Common myeloid progenitor, CD34-positive (primary cell): ENCODE measurements at places on chromosomes 4 and X.

DNA sequence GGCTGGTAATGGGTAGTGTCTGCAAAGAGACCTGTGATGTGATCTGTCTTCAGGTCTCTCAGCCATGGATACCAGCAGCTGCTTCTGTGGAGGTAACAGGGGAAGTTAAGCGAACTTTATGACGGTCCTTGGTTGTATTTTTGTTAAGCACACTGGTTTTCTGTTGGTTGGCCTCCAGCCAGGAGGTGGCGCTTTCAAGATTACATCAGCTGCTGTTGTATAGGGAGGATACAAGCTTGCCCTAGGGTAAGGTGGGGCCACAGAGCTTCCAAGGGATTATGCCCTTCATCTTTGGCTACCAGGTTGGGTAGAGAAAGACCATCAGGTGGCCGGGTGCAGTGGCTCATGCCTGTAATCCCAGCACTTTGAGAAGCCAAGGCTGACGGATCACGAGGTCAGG lies 834.2 kb upstream of the GALNTL6 start:
- no peak overlapping the region for H3K27ac ChIP-seq
- no peak overlapping the region for H3K4me3 ChIP-seq

- H3K4me3 ChIP-seq, result no peak overlapping the region
- no peaks in the 10 kb centered on the region for H3K36me3 ChIP-seq
- no peaks in the 10 kb centered on the region for H3K27me3 ChIP-seq
- no peak for DNase-seq
- no peak overlapping the region for H3K27ac ChIP-seq
These were observed 20.0 kb upstream of the AADAT start for GRCh38 chr4:170109586-170110284.

DNA sequence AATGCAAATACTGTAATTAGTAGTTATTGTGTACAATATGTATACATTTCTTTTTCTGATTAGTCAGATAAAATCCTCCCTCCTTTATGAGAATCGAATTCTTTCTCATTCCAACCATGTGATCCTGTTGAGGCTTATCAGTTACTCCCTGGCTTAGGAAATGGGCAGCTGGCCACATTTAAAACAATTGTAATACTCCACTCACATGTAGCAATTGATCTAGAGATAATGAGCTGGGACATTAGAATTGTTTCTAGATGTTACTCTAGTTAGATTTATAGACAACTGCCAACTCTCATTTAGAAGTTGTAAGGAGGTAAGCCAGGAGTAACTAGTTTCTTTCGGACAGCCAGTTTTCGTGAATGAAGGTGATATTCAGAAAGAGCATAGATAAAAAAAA lies 859.3 kb upstream of the AADAT start:
- no peaks in the 10 kb centered on the region for H3K4me1 ChIP-seq
- H3K27ac ChIP-seq, result no peak overlapping the region
- H3K36me3 ChIP-seq, result no peaks in the 10 kb centered on the region
- no peaks in the 10 kb centered on the region for H3K27me3 ChIP-seq

DNA sequence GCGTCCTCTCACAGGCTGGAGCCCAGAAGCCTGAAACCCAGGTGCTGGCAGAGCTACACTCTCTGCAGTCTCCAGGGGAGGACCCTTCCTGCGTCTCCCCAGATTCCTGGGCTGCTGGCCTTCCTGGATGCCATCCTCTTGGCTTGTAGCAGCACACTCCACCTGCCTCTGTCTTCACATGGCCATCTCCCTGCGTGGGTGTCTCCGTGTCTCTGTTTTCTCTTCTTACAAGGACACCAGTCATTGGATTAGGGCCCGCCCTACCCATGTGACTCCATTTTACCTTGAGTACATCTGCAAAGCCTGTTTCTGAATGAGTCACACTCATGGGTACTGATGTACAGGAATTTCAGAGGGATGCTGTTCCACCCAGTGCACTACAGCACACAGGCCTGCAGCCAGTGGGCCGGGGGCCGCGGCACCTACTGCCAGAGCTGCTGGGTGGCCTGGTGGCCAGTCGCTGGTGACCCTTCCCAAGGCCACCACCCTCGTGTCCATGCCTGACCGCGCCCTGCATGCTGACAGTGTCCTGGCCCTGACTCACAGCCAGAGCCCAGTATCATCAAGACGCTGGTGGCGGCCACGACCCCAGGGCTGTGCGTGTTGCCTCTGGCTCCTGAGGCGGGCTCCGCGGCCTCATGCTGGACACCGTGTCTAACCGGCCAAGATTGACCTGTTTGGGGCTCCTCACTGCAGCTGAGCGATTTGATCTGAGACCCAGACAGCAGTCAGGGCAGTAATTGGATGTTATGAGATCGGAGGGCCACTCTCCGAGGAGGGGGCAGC lies 63.6 kb upstream of the NKX1-1 start:
- peaks cover 5% of the 10 kb centered on the region for H3K4me1 ChIP-seq
- H3K27me3 ChIP-seq, result no peaks in the 10 kb centered on the region
- H3K4me3 ChIP-seq, result no peak overlapping the region
- DNase-seq, result no peak

DNA sequence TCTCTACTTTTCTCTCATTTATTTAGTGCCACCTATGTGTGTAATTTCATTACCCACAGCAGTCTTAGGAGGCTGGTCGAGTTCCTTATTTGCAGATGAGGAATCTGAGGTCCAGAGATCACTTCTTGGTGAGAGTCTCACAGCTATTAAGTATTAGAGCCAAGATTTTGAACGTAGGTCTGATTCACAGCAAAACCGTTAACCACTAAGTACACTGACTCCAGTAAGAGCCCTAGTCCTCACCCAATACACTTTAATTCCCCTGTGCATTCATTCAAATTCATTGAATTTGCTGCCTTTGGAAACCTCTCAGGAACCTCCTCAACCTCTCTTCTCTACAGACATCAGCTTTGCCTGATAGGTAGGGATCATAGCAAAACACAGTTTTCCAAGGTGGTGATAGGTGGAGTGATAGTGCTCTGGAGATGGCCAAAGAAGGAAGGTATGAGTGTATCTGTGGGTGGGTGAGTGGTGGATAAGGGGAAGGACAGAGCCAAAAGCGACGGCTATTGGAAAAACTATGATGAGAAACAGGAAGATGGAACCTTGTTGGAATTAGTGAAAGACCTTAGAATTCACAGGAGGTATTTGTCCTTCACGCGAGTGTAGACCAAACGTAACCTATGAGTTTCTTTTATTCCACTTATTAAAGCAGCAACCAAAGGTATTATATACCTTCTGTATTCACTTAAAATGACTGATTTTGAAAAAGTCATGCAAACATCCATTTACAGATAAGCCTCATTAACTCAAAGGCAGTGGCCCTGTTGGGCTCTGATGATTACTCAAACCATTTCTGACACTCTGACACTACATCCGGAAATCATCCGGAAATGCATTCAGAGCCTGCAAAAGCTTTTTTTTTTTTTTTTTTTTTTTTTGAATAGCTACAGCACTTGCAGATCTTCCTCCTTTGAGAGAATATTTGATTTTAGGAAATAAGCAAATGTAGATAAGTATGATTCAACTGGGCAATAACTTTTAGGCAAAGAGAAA lies 6.3 kb downstream of the FMR1 start:
- DNase-seq, result peak; percentile 78
- no peak overlapping the region for H3K4me3 ChIP-seq
- H3K4me1 ChIP-seq, result peaks cover 53% of the 10 kb centered on the region

DNA sequence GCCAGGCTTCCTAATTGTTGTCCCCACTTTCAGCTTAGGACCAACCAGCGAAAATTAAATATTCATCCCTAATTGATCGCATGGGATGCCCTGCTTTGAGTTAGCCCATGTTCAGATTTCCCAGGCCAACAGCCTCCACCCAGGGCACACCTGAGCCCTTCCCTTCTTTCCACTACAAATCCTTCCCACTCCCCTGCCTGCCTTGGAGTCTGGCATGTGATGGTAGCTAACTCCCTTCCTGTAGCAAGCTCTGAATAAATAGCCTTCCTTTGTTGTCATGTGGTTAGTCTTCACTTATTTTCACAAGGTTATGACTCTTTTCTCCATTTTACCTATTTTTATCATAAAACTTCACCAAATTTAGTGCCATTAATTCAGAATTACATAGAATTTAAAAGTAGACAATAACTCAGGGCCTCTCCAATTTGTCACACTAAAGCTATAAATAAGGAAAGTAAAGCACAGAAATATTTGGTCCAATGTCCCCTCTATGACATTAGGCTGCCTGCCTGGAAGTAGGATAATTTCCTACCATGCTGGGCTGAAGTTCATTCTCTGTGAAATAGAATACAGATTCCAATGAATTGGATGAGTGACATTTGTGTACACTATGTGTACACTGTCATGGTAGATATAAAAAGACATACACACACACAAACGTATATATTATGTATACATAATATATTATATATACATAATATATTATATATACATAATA lies 166.4 kb upstream of the CPEB2 start:
- no peaks in the 10 kb centered on the region for H3K27me3 ChIP-seq
- DNase-seq, result peak; percentile 40
- H3K4me1 ChIP-seq, result peaks cover 8% of the 10 kb centered on the region
- no peak overlapping the region for H3K27ac ChIP-seq
- no peak overlapping the region for H3K4me3 ChIP-seq

GRCh38 chrX:21881881-21882574 lies 26.2 kb downstream of the YY2 start:
- no peak for DNase-seq
- H3K4me1 ChIP-seq, result no peaks in the 10 kb centered on the region
- no peaks in the 10 kb centered on the region for H3K36me3 ChIP-seq
- no peaks in the 10 kb centered on the region for H3K27me3 ChIP-seq
- H3K4me3 ChIP-seq, result no peak overlapping the region

DNA sequence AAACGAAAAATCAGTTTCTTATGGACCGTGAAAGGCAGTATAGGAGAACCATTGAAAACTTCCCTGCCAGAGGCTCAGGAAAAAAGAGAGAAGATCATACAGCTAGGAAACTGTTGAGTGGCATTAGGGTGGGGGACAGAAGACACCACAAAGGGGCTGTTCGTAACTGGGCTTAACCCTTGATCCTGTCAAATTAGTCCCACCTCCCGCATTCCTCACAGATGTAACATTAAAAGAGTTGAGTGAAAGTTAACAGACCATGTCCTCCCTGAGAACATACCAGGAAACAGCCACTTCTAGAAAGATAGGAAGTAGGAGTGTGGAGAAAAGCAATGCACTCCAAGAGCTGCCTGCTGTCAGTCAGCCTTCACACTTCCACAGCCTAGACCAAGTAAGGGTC lies 8.7 kb downstream of the SHROOM4 start:
- no peaks in the 10 kb centered on the region for H3K27me3 ChIP-seq
- no peak overlapping the region for H3K27ac ChIP-seq
- H3K4me1 ChIP-seq, result no peaks in the 10 kb centered on the region
- no peak for DNase-seq

DNA sequence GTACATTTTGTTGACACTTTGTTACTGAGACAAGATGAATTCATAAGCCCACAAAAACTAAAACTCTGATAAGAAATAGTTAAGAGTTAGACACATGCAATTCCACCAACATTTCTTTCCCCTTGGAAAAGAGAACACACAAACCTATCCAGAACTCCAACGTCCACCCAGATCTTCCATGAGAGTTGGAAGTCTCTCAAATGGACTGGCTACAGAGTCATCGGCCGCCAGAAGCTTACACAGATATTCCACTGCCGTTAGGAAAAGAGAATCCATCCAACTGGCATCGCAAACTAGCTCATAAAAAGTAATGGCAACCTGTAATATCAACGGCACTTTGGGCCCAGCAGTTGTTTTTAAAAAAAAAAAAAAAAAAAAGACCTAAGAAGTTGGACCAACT lies 114.7 kb downstream of the PRKX start:
- H3K4me3 ChIP-seq, result no peak overlapping the region
- H3K27me3 ChIP-seq, result no peaks in the 10 kb centered on the region
- H3K27ac ChIP-seq, result no peak overlapping the region
- no peaks in the 10 kb centered on the region for H3K4me1 ChIP-seq
- no peaks in the 10 kb centered on the region for H3K36me3 ChIP-seq

DNA sequence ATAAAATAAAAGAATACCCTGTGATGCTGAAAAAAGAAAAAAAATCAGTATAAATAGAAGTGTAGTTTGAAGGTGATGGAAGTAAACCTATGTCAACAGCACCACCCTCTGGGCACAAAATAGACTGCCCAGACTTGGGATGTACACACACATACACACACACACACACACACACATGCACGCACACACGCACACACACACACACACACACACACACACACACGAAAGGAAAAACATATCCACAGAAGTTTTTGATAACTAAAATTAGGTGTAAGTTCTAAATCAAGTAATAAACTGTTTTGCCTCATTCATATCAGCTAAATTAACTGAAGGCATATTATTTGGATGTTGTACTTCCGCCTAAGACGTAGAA lies 40.5 kb downstream of the ANXA5 start:
- peak; percentile 82 for DNase-seq
- H3K36me3 ChIP-seq, result no peaks in the 10 kb centered on the region
- H3K27ac ChIP-seq, result no peak overlapping the region
- H3K4me3 ChIP-seq, result no peak overlapping the region
- no peaks in the 10 kb centered on the region for H3K4me1 ChIP-seq

DNA sequence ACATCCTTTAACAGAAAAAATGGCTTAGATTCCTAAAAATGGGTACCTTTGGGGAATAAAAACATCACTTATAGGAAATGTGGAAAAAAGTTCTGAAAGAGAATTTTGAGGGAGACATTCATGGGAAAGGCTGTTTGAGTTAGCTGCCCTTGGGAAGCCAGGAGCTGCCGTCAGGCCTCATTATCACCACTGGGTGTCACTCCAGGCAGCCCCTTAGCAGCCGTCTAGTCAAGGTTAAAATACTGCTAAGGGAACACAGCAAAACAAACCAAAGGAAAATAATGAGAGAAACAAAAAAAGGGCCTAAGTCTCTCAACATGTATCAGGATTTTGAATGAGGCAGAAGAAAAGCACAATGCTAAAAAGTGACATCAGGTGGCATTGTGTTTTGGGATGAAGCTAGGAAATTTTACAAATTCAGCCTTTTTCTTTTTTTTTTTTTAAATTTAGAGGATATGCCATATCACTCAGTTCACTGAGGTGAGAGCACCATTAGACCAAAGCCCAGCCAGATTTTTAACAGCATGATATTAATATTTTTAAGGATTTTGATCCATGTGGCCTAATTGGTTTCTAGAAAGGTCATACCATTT lies 235.3 kb downstream of the GPAT3 start:
- no peaks in the 10 kb centered on the region for H3K36me3 ChIP-seq
- H3K27me3 ChIP-seq, result peaks cover 5% of the 10 kb centered on the region
- H3K27ac ChIP-seq, result no peak overlapping the region
- DNase-seq, result peak; percentile 5

GRCh38 chr4:81589262-81589661 lies 117.6 kb upstream of the RASGEF1B start:
- H3K36me3 ChIP-seq, result no peaks in the 10 kb centered on the region
- no peaks in the 10 kb centered on the region for H3K27me3 ChIP-seq
- no peak overlapping the region for H3K27ac ChIP-seq
- H3K4me3 ChIP-seq, result no peak overlapping the region
- no peak for DNase-seq
- no peaks in the 10 kb centered on the region for H3K4me1 ChIP-seq

DNA sequence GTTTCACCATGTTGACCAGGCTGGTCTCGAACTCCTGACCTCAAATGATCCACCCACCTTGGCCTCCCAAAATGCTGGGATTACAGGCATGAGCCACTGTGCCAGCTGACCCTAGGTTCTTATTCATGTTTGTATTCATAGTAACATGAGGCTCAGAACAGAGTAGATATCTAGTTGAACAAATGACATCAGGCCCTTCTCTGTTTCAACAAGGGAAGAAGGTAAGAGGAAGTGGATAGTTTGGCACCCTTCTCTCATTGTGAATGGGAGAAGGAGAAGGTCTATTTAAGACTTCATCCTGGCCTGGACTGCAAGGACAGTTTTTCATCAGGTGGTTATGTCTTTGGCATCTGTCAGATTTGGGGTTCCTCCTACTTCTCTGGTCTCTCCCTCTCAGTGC lies 13.8 kb downstream of the GJB1 start:
- no peaks in the 10 kb centered on the region for H3K36me3 ChIP-seq
- no peak overlapping the region for H3K4me3 ChIP-seq
- no peak for DNase-seq
- H3K27ac ChIP-seq, result no peak overlapping the region
- H3K27me3 ChIP-seq, result no peaks in the 10 kb centered on the region
- H3K4me1 ChIP-seq, result no peaks in the 10 kb centered on the region
